ENCODE measurements at places on chromosomes 5 and 9. TPM values are rescaled to one million over a fixed set of nuclear protein-coding genes. Genes with fewer than 3 reads are reported as not detected.

GRCh38 chr5:7348168-7348854, 47.6 kb upstream of the ADCY2 start:
- DNase-seq: no peak

DNA sequence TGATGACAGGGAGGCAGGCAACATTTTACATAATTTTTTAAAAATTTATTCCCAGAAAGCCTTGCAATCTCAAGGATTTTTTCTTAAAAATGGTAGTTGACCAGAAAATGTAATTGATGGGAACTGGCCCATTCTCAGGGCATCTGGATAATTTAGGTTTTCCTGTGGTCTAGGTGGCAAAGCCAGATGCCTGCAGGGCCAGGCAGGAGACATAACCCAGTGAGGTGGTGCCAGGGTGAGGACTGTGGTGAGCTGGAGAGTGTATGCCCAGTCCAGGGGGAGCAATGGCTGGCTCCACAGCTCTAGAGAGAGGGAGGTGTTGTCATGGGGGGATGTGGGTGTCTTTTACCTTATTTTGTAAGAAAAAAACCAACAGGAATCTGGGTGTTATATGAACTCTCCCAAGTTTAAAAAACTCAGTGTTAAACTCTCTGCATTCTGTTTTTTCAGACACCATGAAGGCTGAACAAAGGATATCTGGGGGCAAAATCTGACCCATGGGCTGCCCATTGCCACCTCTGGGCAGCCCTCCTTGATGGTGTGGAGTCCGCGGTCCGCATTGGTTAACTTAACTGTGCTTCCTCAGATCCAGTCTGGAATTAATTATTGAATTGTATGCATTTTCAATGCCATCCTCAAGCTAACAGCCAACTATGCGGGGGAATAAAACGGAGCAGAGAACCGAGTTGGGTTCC, 43.9 kb downstream of the BOD1 start:
- no peak for DNase-seq

- DNase-seq: peak; percentile 94
Measured at GRCh38 chr5:174045470-174046025, at the start of gene NSG2. TSS of gene NSG2 (plus strand) at chr5:174045706. CDS start at chr5:174046756, 1,050 bp downstream.

DNA sequence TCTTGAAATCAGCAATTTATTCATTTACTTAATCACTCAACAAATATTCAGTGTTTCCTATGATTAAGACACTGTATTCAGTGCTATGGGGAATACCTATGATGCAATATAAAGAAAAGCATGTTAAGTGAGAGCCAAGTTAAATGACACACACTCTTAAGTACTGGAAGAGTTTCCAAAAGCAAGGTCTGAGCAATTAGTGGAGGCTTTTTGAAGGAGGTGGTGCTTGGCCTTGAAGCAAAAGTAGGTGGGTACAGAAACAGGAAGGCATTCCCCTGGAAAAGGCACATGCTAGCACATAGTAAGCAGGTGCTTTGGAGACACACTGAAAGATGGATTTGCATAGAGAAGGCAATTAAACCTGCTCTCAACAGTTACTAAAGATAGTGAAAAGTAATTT, 4.0 kb downstream of the TSLP start:
- DNase-seq: peak; percentile 29

Gene TRUB2
- total RNA-seq: 13.8 TPM

DNA sequence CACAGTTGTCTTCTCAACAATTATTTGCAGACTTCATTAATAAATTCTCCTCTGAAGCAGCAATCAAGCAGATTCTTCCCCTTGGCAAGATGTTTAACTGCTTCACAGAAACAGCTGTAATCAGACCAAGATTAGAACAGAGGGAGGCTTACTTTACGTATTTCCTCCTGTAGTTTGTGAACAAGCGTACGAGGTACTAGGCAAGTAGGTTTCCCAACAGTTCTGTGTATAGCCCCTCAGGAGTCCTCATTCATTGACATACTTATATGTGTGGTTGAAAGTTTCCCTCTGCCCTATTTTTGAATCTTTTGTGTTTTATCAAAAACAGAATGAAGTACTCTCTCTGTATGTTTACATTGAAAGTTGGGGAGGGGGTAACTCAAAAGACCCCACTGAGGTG, 128.0 kb downstream of the SPATA31D1 start:
- no peak for DNase-seq
